GM04503 (cell line): ENCODE measurements at places on chromosomes 2 and 18.

- no peak for DNase-seq
These were observed 76.6 kb downstream of the CPO start for GRCh38 chr2:207015901-207016300.

- peak; percentile 42 for DNase-seq
These were observed 130.9 kb downstream of the EXOC6B start for GRCh38 chr2:72694715-72695496.

DNA sequence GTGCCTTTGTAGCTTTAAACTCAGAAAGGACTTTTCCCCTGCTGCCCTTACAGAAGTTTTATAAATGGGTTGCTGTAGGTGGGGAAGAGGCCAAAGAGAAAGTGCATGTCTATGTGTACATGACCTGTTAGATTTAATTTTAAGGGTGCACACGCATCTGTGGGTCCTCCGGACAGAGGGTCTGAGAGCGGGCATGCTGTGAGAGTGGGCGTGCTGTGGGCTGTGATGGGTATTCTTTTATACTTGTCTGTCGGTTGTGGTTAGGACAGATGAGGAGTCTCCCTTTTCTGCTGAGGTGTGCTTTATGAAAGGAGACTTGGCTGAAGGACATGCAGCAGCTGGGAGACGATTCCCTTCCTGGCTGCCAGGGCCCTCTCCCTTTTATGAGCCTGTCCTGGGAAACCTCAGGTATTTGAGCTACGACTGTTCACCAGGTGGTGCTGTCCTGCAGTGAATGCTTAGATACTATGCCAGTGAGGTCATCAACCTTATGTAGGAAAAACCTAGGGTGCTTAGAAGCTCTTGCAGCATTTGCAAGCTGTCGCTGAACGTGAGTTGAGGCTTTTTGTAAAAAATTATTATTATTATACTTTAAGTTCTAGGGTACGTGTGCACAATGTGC lies 67.5 kb downstream of the TANC1 start:
- no peak for DNase-seq

DNA sequence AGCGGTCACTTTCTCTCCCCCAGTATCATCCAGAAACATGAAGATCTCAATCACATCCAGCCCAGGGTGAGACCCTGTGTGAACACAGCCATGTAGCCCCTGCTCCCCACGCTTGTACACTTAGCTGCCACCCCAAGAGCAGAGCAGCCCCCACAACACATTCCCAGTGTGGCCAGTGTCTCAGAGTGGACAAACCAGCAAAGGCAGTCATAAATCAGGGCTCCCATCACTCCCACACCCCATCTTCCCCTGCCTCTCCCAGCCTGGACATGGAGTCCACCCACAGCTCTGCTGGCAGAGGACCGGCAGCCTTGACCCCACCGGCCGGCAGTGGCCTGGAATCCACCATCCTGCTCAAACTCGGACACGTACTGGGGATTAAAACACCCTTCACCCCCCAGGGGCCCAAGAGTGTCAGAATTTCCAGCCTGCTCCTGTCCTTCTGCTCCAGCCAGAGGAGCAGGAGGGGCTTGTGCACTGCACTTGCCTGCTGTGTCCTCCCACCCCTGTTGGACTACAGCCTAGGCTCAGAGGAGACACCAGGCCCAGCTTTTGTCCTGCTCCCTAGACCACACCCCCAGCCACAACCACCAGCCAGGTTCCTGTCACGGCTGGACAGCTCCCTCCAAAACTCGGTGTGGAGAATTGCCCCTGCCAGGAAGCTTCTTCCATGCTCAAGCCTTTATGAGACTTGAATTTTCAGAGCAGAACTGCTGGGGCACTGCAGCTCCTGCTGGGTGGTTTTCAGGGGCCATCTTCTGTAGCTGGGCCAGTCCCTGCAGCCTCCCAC lies 206.1 kb downstream of the SMAD2 start:
- no peak for DNase-seq

- DNase-seq = no peak
These were observed 11.5 kb upstream of the SNED1 start for GRCh38 chr2:240986787-240987411.

GRCh38 chr2:8656160-8656641 lies 25.7 kb upstream of the ID2 start:
- DNase-seq = no peak

GRCh38 chr18:12474876-12475275 lies 67.1 kb downstream of the PRELID3A start:
- DNase-seq = no peak

DNA sequence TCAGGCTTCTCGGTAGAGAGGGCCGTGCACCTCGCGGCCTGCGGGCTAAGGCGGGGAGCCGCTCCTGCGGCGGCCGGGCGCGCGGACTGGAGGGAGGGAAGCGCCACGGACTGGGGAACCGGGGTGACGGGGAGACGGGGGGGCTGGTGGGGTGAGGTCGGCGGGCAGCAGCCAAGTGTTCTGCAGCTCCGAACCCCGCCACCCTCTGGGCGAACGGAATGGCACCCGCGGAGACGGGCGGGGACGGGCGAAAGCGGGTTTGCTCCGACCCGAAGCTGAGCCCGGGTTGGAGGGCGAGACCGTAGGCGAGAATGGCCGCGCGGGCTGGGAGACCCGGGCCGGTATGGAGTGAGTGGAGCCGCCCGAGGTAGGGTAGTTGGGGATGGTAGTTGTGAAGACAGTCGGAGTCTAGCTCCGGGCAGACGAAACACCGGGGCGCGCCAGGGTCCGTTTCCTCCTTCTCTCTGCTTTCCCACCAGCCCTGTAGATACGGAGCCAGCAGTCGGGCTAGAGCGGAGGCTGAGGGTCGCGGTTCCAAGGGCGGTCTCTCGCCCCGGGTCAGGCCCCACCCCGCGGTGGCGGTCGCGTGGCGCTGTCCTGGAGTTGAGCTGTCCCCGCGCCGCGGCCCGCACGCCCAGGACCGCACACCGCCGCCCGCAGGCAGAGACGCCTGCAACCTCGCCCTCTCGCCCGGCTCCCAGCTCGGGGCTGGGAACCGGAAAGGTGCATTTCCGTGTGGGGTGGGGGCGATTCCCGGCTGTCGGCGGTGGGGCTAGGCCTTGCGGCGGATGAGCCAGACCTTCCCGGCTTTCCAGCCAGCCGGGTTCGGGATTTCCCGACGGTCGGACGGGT lies 160.3 kb upstream of the SIX2 start:
- no peak for DNase-seq

GRCh38 chr18:30271716-30272115 lies 770.8 kb downstream of the DSC3 start:
- DNase-seq = no peak

DNA sequence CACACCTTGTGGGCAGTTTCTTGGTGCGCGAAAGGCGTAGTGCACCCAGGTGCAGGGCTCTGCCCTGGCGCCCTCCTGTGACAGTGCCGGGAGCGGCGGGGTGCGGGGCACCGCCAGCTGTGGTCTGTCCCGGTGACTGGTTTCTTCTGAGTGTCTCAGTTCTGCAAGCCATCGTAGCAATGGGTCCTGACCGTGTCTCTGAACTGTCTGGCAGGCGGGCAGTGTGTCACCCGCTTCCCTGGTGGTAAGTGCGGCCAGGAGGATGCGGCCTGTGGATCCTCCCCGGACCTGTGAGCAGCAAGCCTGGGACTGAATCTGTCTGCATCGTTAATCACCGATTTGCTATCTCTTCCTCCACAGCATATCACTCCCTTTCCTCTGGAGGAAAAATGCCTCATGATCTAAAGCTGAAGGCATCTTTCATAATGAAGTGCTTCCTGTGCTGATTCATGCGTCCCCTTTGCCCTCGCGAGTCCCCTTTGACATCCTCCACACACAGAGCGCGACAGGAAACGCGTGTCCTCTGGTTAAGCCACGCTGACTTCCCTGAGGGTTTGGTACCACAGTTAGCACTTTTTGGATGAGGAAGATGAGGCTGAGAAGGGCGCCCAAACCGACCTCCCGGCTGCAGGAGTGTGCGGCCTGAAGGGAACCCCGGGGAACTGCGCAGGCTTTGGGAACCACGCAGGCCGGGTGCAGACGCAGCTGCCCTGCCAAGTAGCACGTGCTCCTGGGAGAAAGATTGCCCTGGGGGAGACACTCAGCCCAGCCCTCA lies 416.0 kb upstream of the HS6ST1 start:
- DNase-seq = no peak

- DNase-seq = no peak
These were observed 30.4 kb downstream of the TOGARAM2 start for GRCh38 chr2:29011418-29012060.
